ENCODE measurements at places on chromosomes 11 and 22.

GRCh38 chr11:43486141-43486540 is 127.4 kb downstream of the TTC17 start:
- no peaks in the 10 kb centered on the region for H3K27me3 ChIP-seq
- peaks cover 79% of the 10 kb centered on the region for H3K36me3 ChIP-seq
- no peak overlapping the region for H3K27ac ChIP-seq
- H3K4me3 ChIP-seq = no peak overlapping the region
- no peaks in the 10 kb centered on the region for H3K4me1 ChIP-seq

DNA sequence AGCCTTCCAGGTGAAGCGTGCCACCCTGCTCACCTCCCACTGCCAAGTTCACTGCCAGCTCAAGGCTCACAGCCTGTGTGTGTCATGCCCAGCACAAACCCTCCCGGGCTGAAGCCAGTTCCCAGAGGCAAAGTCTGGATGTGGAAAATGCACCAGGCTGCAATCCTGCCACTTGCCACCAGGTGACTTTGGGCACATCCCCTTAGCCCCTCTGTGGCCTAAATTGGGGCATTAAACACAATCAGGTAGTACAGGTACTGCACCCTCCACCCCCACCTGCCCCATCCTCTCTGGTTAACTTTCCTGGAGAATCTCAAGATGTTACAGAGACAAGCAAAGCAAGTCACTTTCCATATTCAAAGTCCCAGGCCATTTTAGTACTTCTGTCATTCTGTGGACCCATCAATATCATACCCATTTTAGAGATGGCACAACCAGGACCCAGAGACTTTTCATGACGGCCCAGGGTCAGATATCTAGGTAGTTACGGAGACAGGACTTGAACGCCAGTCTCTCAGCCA is 1.8 kb upstream of the RASD2 start:
- H3K4me3 ChIP-seq = no peak overlapping the region
- no peak overlapping the region for H3K27ac ChIP-seq
- H3K4me1 ChIP-seq = peaks cover 9% of the 10 kb centered on the region
- H3K27me3 ChIP-seq = peaks cover 66% of the 10 kb centered on the region

DNA sequence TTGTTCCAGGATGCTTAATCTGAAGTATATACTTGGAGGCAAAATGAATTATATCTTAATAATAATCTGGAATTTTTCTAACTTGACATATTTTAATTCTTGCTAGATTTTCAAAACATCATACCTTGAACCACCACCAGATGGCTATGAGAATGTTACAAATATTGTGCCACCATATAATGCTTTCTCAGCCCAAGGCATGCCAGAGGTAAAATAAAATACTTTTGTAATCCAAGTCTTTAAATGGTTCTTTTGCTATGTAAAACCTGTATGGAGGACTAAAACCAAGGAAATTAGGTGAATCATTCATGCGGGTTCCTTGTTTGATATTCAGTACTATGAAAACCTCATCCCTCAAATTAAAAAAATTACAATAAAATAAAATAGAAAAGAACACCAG is 14.4 kb downstream of the NAALAD2 start:
- H3K36me3 ChIP-seq = peaks cover 2% of the 10 kb centered on the region
- no peak overlapping the region for H3K4me3 ChIP-seq
- no peaks in the 10 kb centered on the region for H3K27me3 ChIP-seq
- H3K27ac ChIP-seq = no peak overlapping the region
- DNase-seq = no peak
- H3K4me1 ChIP-seq = no peaks in the 10 kb centered on the region

- H3K4me3 ChIP-seq = peak overlapping the region; percentile 65
- peaks cover 26% of the 10 kb centered on the region for H3K4me1 ChIP-seq
- H3K36me3 ChIP-seq = peaks cover 30% of the 10 kb centered on the region
- no peaks in the 10 kb centered on the region for H3K27me3 ChIP-seq
- peak; percentile 97 for DNase-seq
- H3K27ac ChIP-seq = peak overlapping the region; percentile 98
Measured at GRCh38 chr11:57597916-57598830, 688 bp downstream of the SERPING1 start.

DNA sequence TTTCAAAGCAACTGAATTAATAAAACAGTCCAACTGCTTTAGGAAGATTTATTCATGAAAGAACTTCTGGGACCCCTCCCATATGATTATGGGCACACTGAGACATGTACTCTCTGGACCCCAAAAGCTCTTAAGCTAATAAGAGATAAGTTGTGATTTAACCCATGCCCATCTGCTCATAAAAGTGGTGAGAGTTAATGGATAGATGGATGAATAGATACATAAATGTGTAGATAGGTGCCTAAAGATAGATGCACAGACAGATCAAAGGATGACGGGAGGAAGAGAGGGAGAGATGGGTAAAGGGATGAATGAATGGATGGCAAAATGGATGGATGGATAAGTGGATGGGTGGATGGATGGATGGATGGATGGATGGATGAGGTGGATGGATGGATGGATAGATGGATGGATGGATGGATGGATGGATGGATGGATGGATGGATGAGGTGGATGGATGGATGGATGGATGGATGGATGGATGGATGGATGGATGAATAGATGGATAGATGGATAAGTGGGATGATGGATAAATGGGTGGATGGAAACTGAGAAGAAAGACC is 29.4 kb upstream of the TH start:
- no peaks in the 10 kb centered on the region for H3K36me3 ChIP-seq
- no peak for DNase-seq

DNA sequence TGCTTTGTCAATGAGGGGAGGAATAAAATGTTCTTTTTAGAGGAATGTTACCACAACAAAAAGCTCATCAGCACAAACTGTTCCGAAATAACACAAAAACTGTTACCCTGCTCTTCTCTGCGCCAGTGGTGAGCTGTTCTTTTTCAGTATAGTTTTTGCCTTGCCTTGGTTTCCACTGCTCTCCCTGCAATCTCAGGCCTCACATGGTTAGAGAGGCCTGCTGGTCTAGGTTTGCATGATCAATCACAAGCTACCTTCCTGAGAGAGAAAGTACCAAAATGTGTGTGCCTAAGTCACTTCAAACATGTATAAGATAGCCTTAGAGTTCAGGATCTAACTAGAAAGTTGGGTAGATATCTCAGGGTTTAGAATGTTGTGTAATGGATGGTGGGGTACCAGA is 114.6 kb downstream of the STIM1 start:
- H3K27ac ChIP-seq = no peak overlapping the region
- H3K27me3 ChIP-seq = no peaks in the 10 kb centered on the region
- no peak for DNase-seq
- H3K36me3 ChIP-seq = peaks cover 7% of the 10 kb centered on the region
- H3K4me3 ChIP-seq = no peak overlapping the region
- no peaks in the 10 kb centered on the region for H3K4me1 ChIP-seq

GRCh38 chr11:21987261-21987660 is 205.6 kb upstream of the ANO5 start:
- no peak overlapping the region for H3K4me3 ChIP-seq
- no peaks in the 10 kb centered on the region for H3K36me3 ChIP-seq
- H3K27me3 ChIP-seq = no peaks in the 10 kb centered on the region
- no peak overlapping the region for H3K27ac ChIP-seq

DNA sequence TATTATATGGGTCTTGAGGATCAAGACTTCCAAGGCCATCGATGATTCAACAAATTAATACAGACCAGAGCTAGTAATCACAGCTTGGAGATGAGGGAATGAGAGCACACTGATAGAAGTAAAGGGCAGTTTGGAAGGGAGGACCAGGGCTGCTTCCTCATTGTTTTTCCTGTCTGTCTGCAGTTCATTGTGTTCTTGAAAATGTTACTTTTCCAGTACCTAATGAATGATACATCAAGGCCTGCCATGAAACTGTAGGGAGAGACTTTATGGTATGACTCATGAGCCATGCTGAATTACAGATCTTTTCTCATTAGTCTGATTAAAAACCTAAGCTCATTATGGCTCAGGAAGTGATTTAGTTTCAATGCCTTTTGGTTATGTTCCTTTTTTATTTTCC is 855.6 kb downstream of the KCNA4 start:
- H3K4me3 ChIP-seq = no peak overlapping the region
- H3K36me3 ChIP-seq = no peaks in the 10 kb centered on the region
- DNase-seq = no peak
- no peaks in the 10 kb centered on the region for H3K27me3 ChIP-seq
- no peaks in the 10 kb centered on the region for H3K4me1 ChIP-seq

DNA sequence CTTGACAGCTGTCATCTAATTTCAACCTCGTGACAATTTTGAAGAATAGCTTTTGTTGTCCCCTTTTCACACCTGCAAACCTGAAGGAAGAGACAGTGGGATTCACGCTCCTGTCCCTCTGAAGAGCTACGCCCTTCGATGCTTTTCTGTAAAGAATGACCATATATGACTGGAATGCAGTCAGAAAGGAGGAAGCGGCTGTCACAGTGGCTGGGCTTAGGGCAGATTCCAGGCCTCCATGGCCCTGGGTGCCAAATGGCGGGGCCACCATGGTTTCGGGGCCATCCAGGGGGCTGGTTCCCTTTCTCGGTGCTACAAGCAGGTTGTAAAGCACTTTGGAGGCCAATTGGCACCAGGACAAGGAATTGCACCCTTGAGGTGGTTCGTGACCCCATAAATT is 22.2 kb upstream of the FGF19 start:
- H3K4me3 ChIP-seq = no peak overlapping the region
- no peaks in the 10 kb centered on the region for H3K27me3 ChIP-seq
- H3K4me1 ChIP-seq = no peaks in the 10 kb centered on the region
- no peak overlapping the region for H3K27ac ChIP-seq
- H3K36me3 ChIP-seq = no peaks in the 10 kb centered on the region
- no peak for DNase-seq

GRCh38 chr11:133082453-133082781 is 449.9 kb downstream of the OPCML start:
- no peaks in the 10 kb centered on the region for H3K4me1 ChIP-seq
- no peaks in the 10 kb centered on the region for H3K27me3 ChIP-seq
- H3K4me3 ChIP-seq = peak overlapping the region; percentile 8
- H3K27ac ChIP-seq = no peak overlapping the region
- DNase-seq = peak; percentile 26

DNA sequence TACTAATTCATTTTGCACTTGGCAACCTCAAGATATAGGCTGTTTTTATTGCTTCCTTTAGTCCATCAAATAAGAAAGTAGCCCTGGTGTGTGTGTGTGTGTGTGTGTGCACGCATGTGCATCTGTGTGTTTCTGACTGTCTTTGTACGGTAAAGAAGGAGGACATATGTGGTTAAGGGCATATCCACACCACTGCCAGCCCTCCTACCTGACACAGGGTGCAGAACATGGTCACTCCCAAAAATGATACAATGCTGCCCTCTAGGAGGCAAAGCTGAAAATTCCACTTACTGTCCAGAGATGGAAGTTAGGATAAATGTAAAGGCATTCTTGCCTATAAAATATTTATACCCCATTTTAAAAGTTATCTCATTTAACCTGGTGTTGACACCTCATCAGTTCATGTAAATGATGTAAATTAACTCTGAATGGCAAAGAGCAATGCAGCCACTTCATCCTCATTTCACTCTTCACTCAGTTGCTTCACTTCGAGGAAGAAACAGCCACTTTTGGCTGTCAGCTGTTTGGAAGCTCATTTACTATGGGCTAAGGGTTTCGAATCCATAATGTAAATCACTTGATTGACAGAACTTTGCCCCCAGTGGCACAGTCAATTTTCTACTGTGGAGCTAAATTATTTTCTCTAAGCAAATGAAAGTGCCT is 83.1 kb upstream of the MTNR1B start:
- no peak overlapping the region for H3K27ac ChIP-seq
- H3K4me3 ChIP-seq = no peak overlapping the region
- peaks cover 15% of the 10 kb centered on the region for H3K36me3 ChIP-seq

DNA sequence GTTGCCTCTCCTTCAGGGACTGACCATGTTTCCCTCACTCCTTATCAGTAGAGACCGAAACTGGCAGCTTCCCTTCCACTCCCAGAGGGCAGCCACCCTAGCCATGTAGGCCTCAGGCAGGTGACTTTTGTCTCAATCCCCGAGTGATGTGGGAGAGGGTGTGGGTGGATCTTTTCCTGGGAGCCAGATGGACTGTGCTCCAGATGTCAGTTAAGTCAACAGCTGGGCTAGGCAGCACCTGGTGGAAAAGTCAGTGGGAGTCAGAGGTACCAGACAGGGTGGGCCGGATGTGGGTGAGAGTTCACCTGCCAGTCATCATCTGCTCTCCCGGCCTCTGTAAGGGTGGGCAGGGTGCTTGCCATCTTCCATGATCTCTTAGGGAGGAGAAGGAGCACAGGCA is 1.9 kb downstream of the BANF1 start:
- no peaks in the 10 kb centered on the region for H3K27me3 ChIP-seq
- no peak overlapping the region for H3K27ac ChIP-seq
- peaks cover 8% of the 10 kb centered on the region for H3K4me1 ChIP-seq
- H3K4me3 ChIP-seq = no peak overlapping the region

Data from neuronal stem cell (in vitro differentiated cells).